ENCODE measurements at places on chromosomes 5 and 9. TPM values are rescaled to one million over a fixed set of nuclear protein-coding genes. Genes with fewer than 3 reads are reported as not detected.

The PARP8 gene
- 0.28 TPM for total RNA-seq

The TRUB2 gene
- total RNA-seq = 37.4 TPM

The CDH9 gene
- total RNA-seq = not detected

The CXCL14 gene
- total RNA-seq = not detected

The EDIL3 gene
- total RNA-seq = 8.6 TPM

The ZBTB43 gene
- 7.8 TPM for total RNA-seq

The RORB gene
- not detected for total RNA-seq

The ADCY2 gene
- total RNA-seq = not detected

The CCT5 gene
- total RNA-seq = 1,235 TPM

The SNCB gene
- total RNA-seq = not detected

The MPDZ gene
- 84.2 TPM for total RNA-seq

The FST gene
- 1.4 TPM for total RNA-seq

The SLC36A2 gene
- total RNA-seq = not detected

The LRRTM2 gene
- 0.14 TPM for total RNA-seq

The C5orf63 gene
- 1.7 TPM for total RNA-seq

The PCDHGA8 gene
- total RNA-seq = 0.46 TPM

The GDF9 gene
- total RNA-seq = not detected

The NDUFS6 gene
- 57.7 TPM for total RNA-seq

The SLC45A2 gene
- 0.13 TPM for total RNA-seq

The LMX1B gene
- total RNA-seq = not detected

The ARID3C gene
- 0.13 TPM for total RNA-seq

The CDH6 gene
- 0.11 TPM for total RNA-seq

The SLCO6A1 gene
- total RNA-seq = not detected

The AIF1L gene
- 64.6 TPM for total RNA-seq

The FOXD4L6 gene
- total RNA-seq = 0.07 TPM

The PDZD2 gene
- total RNA-seq = 1.6 TPM

The HSD17B3 gene
- total RNA-seq = not detected

The DAB2IP gene
- total RNA-seq = 13.7 TPM

The PCDHGA11 gene
- total RNA-seq = 8.7 TPM

The CCDC180 gene
- total RNA-seq = 0.74 TPM

The HACD4 gene
- 0.99 TPM for total RNA-seq

The ADAMTSL1 gene
- 26.9 TPM for total RNA-seq

The UAP1L1 gene
- total RNA-seq = 15.4 TPM

The RFESD gene
- 1.8 TPM for total RNA-seq

The CDO1 gene
- 6.3 TPM for total RNA-seq

The C9orf50 gene
- total RNA-seq = not detected

The C5orf58 gene
- not detected for total RNA-seq

The GFRA3 gene
- total RNA-seq = not detected

The INSL4 gene
- not detected for total RNA-seq

The CAMK4 gene
- total RNA-seq = 2.2 TPM

The DYNC2I2 gene
- 86.4 TPM for total RNA-seq

The IQGAP2 gene
- total RNA-seq = 8.3 TPM

The ZNG1A gene
- 27.8 TPM for total RNA-seq

The C9 gene
- total RNA-seq = 0.25 TPM

The FOCAD gene
- total RNA-seq = 88.4 TPM

The MEIKIN gene
- total RNA-seq = not detected

The DDX4 gene
- not detected for total RNA-seq

The ANKH gene
- total RNA-seq = 11.4 TPM

The ELOVL7 gene
- total RNA-seq = not detected

The DIPK1B gene
- 177 TPM for total RNA-seq

The PPP2R2B gene
- total RNA-seq = not detected

The CPLANE1 gene
- 15.3 TPM for total RNA-seq

The HMHB1 gene
- total RNA-seq = not detected

The CEP120 gene
- total RNA-seq = 16.9 TPM

The GFI1B gene
- total RNA-seq = not detected

Measured in pulmonary artery endothelial cell (primary cell).